Fibroblast of skin of right biceps (primary cell): ENCODE measurements at places on chromosomes 7 and 10.

- no peak for DNase-seq
Observed at GRCh38 chr10:112332509-112333228, 41.2 kb upstream of the ACSL5 start.

DNA sequence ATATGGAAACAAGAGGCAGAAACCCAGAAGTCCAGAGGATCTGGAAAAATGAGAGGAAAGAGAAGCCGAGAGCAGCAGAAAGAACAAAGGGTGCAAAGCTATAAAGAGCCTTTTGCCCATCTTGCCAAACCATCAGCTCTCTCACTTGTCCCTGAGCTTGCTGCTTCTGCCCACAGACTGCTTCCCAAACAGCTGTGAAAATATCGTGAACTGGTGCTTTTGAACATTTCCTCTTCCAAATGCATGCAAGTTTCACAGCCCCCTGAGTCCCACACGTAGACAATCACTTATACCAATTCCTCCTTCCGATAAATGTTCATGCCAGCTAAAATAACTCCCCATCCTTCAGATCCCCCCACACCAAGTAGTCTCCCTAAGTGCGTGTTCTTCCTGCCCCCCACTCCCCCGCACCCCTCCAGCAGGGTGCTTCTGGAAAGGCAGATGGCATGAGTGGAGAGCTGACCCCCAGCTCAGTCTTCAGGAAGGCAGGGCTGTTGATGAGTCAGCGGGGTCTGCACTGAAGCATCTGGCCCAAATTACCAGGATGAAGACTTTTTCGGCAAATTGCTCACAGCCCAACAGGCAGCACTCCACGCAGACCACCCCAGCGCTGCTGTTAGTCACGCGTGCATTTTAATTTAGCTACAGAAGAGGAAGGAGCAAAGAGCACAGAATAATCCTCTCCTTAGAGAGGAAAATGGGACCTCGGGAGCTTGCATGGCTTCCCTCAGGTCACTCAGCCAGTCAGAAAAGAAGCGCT, 76.1 kb upstream of the KCNMA1 start:
- peak; percentile 88 for DNase-seq

GRCh38 chr10:125531465-125531864, 151.5 kb downstream of the TEX36 start:
- DNase-seq: no peak

GRCh38 chr7:158933468-158934139, 77.2 kb downstream of the DYNC2I1 start:
- no peak for DNase-seq

DNA sequence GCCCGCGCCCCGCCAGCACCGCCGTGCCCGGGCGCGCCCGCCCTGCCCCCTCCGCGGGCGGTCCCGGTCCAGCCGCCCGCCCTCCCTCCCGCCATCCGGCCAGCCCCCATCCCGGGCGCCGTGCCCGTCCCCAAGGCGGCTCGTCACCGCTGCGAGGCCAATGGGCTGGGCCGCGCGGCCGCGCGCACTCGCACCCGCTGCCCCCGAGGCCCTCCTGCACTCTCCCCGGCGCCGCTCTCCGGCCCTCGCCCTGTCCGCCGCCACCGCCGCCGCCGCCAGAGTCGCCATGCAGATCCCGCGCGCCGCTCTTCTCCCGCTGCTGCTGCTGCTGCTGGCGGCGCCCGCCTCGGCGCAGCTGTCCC, at the start of gene HTRA1:
HTRA1 (plus strand) TSS at position 187 of the 362 bp plus-strand sequence; CDS start at position 287, 100 bp downstream.
- peak; percentile 74 for DNase-seq

GRCh38 chr7:1936531-1937251, 266.6 kb downstream of the ELFN1 start:
- no peak for DNase-seq

GRCh38 chr10:112260831-112261230, 22.4 kb upstream of the TECTB start:
- DNase-seq: no peak

GRCh38 chr7:80611779-80612178, 26.7 kb upstream of the CD36 start:
- DNase-seq: peak; percentile 66

DNA sequence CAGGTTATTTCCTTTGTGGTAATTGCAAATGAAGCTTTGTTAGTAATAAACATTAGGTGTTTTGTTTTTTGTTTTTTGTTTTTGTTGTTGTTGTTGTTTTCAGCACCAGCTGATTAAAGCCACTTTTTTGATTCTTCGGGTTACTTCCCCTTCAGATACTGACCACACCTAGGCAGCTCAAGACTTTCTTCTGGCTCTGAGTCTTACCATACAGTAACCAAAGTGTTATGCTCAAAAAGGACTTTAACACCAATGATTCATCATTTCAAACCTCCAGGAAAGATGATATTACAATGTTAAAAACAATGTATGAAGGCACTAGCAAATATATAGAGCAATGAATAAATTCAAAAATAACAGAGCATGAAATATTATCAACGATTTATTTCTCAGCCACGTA, 265.2 kb upstream of the SP8 start:
- DNase-seq: no peak

- no peak for DNase-seq
Observed at GRCh38 chr7:153381275-153382040, 621.9 kb downstream of the ACTR3B start.
